Activated T-helper 1 cell treated with anti-CD3 and anti-CD28 coated beads, Interleukin-12 subunit alpha, Interleukin-12 subunit beta, Interleukin-2, Interleukin-4 antibody, amounts not matched to agents 30 ng/mL and 10 ng/mL and 1 ng/mL, durations not matched to agents 14 hours and 24 hours and 36 hours (primary cell): ENCODE measurements at places on chromosomes 16 and 17.

DNA sequence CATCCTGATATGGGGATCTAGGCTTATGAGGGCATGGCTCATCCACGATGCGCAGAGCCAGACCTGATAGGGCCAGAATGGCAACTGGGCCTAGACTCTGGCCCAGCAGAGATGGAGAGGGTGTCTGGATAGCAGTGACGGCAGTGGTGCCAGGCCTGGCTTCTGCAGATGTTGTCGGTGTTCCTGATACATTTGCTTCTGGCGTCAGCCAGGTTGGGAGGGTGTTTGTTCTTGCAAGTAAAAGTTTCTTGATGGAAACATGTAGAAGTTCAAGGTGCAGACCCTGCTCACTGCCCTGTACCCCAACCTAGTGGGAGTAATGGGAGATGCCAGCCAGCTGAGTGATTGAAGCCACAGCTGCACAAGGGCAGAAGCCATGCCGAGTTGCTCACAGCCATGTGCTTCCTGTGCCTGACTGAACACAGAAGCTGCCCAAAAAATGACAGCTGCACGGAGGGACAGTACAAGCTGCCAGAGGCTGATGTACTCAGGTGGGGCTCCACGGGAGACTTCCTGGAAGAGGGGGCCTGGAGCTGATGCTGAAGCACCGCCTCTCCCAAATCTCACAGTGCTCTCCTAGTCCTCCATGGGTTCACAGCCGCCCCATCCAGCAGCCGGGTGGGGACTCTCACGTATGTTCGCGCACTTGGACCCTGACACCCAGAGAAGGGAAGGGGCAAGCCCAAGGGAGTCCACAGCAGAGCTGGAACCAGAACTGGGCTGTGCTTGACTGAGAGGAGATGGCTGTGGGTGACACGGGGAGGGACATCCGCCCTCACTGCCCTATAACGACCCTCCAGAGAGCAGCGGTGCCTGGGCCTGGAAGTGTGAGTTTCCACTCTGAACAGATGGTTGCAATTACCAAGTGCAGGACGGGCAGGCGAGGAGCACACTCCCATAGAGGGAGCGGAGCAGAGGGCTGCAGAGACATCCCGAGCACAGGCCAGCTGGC, 78.7 kb downstream of the N4BP1 start:
- no peak for DNase-seq

DNA sequence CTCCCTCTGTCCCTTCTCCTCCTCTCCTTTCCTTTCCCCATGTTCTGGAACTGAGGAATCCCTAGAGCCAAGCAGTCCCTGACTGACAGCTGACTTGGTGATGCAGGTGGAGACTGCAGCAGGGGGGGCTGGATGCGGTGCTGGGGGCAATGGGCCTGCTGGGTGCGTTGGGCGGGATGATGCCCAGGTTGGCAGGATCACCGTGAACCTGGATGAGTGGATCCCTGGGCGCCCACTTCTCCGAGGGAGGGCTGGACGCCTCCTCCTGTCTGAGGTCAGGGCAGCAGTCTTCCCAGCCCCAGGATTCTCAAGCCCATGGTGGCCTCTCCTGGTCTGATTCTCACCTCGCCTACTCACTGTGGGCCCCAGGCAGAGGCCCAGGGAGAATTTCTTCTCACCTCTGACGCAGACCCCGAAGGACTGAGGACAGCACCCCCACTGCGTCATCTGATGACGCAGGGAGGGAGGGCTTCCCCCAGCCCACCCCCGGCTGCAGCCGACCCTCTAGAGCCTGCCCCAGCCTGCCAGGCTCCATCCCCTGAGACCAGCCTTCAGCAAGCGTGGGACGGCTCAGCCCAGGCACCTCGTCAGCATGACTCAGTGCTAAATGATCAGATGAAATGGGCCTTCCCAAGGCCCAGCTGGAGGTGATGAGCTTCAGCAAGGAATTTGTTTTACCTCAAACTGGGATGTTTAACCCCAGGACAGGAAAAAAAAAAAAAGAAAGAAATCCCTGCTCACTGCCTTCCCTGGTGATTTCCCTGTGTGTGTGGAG, 188.0 kb upstream of the TNRC6C start:
- DNase-seq, result no peak

DNA sequence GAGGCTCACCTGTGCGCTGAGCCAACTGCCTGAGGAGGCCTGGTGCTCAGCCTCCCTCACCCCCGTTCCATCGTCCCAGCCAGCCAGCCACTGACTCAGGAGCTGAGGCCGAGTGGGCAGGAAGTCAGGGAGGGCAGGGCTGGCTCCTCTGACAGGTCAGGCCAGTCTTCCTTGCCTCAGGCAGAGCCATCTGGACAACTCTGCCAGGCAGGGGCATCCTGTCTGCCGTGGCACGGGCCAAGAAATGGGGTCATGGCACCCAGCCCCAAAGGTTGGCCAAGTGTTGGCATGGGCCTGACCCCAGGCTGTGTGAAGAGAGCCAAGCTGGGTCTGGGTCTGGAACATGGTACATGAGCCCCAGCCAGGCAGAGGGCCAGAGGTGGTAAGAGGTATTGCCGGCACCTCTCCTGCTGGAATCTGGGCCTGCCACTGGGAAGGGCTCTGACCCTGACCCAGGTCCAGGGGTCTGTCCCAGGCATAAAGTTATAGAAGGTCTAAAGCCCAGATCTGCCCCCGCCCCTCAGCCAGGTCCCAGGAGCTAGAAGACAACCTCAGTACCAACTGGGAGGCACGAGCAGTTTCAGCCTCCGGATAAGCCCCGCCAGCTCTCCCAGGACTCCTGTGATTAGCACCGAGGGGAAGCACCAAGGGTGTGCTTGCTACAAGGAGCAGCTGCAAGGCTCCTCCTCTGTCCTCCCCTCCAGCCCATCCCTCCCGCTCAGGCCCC, 2.5 kb upstream of the VASN start:
- no peak for DNase-seq

- DNase-seq, result no peak
These were observed 388.0 kb downstream of the WWOX start for GRCh38 chr16:78487471-78487870.

DNA sequence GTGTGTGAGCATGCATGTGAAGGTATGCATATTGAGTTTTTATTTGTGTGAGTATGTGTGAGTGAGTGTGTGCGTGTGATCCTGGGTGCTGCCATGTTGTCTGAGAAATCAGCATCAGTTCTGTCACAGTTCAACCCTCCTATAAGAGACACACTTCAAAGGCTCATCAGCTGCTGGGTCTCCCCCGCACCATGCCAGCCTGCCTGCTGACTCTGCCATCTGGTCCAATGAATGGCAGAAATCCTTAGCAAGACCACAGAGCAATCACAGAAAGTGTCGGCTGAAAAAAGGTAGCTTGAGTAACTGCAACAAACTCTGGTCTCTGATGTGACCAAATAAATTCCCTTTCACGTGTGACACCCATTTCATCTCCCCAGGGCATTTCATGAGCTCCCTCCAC, 381.8 kb upstream of the MAF start:
- no peak for DNase-seq

- DNase-seq, result no peak
These were observed 9.0 kb downstream of the MOSMO start for GRCh38 chr16:22016927-22017326.

GRCh38 chr17:12877953-12878669, 88.8 kb downstream of the ARHGAP44 start:
- no peak for DNase-seq

- no peak for DNase-seq
These were observed 240.7 kb downstream of the CDH13 start for GRCh38 chr16:82867485-82867884.

- DNase-seq, result no peak
These were observed 7.4 kb downstream of the LASP1 start for GRCh38 chr17:38877130-38877851.

DNA sequence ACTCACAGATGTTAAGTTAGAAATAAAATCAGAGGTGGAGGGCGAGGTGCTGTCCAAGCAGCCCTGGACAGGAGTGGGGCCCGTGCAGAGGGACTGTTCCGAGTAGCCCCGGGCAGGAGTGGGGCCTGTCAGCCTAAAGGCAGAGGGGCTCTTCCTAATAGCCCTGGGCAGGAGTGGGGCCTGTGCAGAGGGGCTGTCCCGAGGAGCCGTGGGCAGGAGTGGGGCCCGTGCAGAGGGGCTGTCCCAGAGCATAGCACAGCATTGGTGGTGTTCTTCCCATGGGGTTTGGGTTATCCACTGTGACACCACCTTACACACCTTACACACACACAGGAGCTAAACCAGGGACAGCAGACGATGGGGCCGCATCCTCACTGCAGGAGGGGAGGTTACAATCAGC, 10.4 kb downstream of the CEP131 start:
- no peak for DNase-seq

DNA sequence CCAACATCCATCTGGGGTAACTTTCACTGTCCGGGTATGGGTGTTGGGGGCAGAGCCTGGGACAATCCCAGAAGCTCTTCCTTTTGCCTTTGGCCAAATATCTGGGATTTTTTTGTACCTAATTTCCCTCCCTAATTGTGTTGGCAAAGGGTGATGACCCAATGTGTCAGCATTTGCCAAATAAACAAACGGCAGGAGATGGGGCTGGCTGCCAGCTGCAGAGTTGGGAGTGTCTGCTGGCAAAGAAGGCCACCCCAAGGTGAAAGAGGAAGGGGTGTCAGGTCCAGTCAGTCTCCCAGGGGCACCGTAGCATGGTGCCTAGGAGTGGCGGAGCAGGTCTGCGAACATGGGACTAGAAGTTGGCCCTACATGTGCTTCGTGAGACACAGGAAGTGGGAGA, 73.0 kb downstream of the SLC6A2 start:
- DNase-seq, result no peak

DNA sequence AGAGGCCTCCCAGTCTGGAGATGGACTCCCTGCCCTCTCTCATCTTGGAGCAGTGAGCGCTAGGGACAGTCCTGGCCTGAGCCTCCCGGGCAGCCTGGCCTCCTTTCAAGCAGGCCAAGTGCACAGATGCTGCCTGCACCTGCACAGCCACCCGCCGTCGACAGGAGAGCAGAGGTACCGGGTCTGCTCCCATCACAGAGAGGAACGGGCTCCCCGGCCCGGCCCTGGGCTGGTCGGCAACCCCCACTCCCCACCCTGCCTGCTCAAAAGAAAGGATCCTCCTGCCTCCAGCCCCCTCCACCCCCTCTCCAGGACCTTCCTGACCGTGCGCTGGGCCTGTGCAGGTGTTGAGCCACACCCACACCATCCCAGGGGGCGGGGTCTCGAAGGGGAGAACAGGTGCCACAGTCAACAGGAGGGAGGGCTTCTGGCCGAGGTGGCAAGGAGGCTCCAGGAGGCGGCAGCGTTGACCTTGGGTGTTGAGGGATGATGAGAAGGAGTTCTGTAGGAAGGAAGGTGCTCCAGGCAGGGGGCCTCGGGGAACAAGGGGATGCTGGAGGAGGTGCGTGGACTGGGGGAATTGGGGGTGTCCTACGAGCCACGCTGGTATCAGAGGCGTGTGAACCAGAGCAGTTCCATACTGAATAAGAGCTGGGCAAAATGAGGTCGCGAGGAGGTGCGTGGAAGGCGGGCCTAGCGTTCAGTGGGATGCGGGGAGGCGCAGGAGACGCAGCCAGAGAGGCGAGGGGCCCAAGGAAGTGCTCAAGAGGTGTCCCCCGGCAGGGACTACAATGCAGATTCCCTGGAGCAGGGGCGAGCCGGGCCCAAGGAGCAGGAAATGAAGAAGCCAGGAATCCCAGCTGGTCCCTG, 967 bp upstream of the CDH15 start:
- DNase-seq, result no peak

- DNase-seq, result no peak
These were observed 17.7 kb downstream of the BCL7C start for GRCh38 chr16:30875871-30876801.

DNA sequence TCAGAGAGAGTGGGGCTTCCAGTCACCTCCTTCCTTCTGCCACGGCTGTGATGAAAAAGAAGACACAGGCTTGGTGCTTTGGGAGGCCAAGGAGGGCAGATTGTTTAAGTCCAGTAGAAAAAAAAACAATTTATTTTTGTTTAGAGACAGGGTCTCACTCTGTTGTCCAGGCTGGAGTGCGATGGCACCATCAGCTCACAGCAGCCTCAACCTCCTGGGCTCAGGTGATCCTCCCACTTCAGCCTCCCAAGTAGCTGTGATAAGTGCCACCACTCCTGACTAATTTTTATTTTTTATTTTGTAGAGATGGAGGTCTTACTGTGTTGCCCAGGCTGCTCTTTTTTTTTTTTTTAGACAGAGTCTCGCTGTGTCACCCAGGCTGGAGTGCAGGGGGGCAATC, 2.7 kb upstream of the MVD start:
- DNase-seq, result no peak

DNA sequence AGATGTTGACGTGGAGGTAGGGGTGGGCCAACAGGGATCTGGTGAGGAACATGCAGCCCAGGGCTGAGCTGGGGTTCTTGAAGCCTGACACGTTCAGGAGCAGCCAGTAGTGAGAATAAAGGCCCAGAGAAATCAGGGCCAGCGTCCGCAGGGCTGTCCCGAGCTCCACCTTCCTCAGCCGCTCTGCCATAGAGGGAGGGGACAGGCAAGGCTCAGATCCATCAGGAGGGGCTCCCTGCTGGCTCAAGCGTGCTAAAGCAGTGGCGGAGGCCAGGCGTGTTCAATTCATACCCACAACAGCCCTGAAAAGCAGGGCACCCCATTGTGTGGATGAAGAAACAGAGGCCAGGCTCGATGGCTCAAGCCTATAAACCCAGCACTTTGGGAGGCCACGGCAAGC, 8.3 kb upstream of the FDXR start:
- no peak for DNase-seq

DNA sequence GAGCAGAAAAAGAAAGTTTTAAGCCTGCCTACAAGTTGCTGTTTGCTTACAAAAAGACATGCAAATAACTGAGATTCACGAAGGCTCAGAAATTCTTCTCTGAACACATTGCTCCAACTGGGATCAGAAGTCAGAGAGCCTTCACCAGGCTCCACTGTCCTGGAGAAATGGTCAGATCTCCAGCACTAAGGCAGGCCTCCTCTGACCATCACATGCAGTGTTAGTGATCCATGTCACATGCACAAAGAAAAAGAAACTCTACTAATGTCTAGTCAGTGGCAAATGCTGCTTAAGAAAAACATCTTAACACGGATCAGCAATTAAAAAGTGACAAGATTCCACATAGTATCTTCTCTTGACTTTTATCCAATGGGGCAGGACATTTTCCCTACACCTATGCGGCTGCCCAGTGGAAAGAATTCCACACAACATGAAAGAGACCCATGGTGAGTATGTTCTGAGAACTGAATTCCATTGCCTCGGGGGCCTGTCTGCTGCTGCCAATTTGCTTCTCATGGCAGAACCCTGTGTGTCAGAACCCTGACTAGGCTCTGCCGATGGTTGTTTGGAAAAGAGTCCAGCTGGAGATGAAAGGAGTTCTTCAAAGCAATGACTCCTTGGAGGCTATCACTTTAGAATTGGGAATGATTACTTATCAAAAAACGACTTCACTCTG, 96.6 kb downstream of the HIC1 start:
- no peak for DNase-seq

- DNase-seq, result no peak
These were observed 104.0 kb downstream of the TMEM132E start for GRCh38 chr17:34683390-34683789.
